Gastroesophageal sphincter (tissue), 4 donors: ENCODE measurements at places on chromosomes 16 and 17.

DNA sequence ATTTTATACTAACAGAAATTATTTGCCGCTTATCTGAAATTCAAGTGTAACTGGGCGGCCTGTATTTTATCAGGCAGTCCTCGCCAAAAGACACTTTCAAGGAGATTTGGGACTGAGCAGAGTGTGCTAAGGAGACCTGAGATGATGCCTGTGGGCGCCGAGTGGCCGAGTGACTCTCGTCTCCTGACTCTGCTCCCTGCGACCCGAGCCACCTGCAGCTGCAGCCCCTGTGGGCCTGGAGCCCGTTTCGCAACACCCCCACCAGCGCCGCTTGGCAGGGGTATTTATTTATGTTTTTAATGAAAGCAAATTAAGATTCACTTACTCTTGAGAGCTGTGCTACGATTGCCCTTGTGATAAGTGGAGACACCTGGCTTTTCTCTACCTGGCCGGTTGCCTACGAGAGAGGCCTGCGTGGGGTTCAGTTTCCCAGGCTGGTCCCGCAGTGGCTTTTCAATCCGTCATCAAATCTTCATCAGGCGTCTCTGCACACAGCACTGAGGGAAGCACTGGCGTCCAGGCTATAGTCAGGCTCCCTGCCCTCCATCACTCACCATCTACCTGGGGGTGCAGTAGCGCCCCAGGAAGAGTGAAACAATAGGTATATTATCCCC, 124.0 kb downstream of the SEC14L1 start:
- no peak for ATAC-seq

DNA sequence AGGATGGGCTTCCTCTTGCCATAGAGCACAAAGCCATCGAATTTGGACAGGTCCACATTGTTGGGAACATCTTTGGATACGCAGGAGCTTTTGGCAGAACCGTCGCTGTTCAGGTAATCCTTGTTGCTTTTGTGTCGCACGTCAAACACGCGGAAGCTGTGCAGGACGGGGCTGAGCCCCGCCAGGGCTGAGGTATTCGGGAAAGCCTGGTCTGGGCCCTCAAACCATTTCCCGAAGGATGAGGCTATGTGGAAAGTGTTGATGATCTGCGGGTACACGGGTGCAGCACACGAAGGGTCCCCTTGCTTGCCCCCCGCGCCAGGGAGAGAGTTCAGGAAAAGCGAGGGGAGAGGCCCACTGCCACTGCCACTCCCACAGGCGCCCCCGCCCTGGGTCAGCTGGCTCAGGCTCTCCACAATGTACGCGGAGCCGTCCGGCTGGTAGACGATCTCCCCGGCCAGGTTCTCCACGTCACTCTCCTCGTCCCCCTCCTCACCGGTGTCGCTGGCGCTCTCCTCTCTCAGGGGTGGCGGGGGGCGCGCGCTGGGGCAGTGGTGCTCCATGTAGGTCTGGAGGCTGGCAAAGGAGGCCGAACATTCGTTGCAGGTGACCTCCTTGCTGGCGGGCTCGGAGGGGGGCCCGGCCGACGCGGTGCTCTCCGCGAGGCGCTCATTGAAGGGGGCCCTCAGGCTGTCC, 88.5 kb downstream of the ZFHX3 start:
- no peak for ATAC-seq

- ATAC-seq = no peak
These were observed 16.2 kb upstream of the ALKBH5 start for GRCh38 chr17:18167421-18167820.

DNA sequence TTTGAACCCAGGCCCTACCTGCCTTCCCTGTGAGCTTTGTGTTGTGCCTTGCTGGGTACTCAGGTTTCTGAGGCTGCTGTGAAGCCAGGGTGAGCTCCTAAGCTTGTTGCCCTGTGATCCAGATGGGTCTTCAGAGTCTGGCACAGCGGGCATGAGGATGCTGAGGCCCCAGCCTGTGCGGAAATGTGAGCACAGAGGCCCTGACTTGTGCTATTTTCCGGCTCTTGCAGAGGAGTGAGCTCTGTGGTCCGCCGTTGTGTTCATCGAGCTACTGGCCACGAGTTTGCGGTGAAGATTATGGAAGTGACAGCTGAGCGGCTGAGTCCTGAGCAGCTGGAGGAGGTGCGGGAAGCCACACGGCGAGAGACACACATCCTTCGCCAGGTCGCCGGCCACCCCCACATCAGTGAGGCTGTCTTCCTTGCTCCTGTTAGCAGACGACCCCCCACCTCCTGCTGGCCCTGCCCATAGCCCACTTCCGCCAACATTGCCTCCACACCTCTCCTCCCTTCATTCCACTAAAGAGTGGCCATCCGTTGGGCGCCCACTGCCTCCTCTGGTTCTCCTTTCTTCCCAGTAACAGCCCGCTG, 2.7 kb downstream of the PHKG2 start:
- no peak for ATAC-seq

DNA sequence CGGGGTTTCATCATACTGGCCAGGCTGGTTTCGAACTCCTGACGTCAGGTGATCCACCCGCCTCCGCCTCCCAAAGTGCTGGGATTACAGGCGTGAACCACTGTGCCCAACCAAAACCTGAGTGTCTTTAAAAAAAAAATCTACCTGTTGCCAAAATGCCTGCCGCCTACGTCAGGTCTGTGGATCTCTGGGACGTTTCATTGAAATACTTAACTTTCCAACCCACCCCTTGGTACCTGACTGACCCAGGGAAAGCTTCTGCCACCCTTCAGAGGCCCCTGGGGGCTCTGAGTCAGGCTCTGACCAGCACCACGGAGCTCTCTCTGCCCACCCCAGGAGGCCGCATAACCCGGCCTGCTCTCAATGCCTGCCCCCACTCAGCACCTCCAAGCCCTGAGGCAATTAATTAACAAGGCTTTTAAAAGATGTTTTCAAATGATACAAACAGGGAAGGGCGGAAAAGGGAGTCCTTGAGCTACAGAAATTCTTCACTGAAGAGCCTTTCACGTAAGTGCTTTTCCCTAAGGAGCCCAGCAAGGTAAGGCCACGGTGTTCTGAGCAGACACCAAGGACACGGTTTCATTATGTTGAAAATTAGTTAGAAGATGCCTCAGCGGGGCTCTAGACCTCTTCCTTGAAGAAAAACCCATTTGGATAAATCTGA, 29.3 kb upstream of the GSG1L start:
- ATAC-seq = no peak

- ATAC-seq = no peak
These were observed 92.3 kb upstream of the C17orf78 start for GRCh38 chr17:37283414-37283961.

DNA sequence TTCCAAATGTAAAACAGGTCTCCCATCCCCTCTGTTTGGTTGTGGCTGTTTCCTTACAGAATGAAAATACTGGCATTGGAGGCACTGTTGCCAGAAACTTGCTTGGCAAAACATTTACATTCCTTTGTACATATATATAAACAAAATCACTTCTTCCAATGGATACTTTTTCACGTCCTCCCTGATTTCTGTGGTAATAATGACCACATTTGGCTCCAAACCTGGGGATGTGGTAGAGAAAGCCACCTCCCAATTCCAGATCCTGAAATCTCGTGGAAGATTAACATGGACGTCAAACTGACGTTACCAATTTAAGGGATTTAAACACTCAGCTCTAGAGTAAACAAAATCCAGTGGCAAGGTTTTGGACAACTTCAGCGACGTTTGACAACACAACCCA, 370.8 kb upstream of the ZFHX3 start:
- no peak for ATAC-seq

DNA sequence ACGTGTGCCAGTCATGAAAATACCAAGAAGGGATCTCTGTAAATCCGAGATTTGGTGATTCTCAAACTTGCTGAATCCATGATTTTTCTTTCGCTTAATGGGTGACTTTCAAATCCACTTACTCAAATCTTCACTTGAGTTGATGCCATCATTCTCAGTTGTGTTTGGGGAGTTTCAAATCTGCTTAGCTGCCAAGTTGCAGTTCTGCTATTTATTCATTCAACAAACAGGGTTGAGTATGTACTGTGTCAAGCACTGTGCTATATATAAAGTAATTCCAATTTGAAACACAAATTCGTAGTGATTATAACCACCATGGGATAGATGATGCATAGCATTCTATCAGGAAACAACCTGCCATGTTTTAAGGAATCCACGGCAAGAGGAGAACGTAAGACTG, 394.3 kb downstream of the CDH13 start:
- ATAC-seq = no peak

DNA sequence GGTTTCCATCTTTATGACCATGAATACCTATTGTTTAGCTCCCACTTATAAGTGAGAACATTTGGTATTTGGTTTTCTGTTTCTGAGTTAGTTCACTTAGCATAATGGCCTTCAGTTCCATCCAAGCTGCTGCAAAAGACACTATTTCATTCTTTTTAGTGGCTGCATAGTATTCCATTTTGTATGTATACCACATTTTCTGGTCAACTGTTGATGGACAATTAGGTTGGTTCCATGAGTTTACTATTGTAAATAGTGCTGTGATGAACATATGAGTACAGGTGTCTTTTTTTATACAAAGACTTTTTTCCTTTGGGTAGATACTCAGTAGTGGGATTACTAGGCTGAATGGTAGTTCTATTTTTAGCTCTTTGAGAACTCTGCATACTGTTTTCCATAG, 87.8 kb upstream of the GOT2 start:
- ATAC-seq = no peak

GRCh38 chr16:48608452-48608851, 1.5 kb downstream of the N4BP1 start:
- no peak for ATAC-seq

DNA sequence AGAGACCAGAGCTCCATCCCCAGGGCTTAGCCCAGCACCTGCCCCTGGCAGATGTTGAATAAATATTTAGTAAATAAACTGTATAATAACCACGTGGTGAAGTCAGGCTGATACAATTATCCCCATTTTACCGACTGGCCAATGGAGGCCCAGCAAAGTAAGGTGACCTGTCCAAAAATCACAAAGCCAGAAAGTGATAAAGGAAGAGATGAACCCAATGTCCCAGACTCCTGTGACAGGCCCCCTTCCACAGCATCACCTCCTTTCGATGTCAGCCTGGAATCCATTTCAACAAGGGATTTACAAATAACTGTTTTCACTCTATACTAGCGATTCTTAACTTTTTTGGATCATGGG, 5.5 kb downstream of the TVP23A start:
- no peak for ATAC-seq
